Mammary epithelial cell (primary cell): ENCODE measurements at places on chromosomes 5 and 9.

GRCh38 chr9:83070261-83070660, 7.3 kb upstream of the RASEF start:
- peak; percentile 66 for DNase-seq

- DNase-seq = no peak
These were observed 42.8 kb downstream of the SIL1 start for GRCh38 chr5:139155333-139155732.

DNA sequence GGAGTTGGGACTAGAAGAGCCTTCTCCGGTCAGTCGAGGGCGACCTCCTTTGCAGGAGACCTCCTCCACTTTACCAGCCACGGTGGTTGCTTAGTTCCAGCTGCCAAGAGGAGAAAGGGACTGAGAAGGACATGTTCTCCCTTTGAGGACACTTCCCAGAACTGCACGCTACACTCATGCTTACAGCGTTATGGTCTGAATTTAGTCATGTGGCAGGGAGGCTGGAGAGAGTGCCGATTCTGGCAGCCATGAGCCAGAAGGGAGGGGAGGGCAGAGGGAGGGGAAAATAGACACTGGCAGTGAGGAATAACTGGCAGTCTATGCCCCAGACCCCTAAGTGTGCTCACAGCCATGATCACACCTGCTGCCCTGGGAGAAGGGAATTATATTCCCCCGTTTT, 47.8 kb downstream of the TSPAN17 start:
- no peak for DNase-seq

DNA sequence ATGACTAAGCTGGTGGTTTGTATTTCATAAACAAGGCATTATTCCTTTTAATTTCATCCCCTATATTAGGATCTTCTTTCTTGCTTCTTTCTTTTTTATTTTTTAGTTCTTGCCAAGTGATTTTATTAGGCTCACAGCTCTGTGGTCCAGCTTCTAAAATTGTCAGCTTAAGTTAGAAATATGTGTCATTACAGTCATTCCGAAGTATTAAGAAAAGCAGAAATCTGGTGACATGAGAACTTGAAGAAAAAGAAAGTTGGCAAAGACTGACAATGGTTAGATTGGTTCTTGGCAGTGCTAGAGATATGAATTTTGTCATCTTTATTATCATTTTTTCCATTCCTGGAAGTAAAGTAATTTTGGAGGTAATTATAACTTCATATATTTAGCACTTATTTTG, 166.5 kb upstream of the PRR16 start:
- DNase-seq = no peak

- no peak for DNase-seq
These were observed 48.8 kb downstream of the SH3GL2 start for GRCh38 chr9:17627641-17628040.

- DNase-seq = no peak
These were observed 1729.7 kb upstream of the WWC1 start for GRCh38 chr5:166561759-166562158.

GRCh38 chr5:109961751-109962150, 272.0 kb downstream of the MAN2A1 start:
- DNase-seq = no peak

GRCh38 chr9:35962126-35962906, 4.4 kb upstream of the OR2S2 start:
- no peak for DNase-seq

DNA sequence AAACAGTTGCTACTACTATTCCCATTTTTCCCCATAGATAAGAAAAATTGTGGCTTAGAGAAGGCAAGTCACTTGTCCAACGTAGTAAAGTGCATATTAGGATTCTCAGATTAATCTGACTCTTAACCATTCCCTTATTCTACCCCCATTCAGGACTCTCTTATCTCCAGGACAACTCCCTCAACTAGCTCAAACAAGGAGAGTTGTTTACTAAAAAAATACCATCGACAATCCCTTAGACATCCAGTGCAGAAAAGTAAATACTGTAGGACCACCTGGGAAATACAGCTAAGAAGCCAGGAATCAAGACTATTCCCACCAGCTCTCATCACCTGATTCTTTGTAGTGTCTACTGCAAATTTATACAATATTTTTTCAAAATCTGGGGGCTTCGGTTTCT, 9.4 kb upstream of the GRAMD2B start:
- no peak for DNase-seq

DNA sequence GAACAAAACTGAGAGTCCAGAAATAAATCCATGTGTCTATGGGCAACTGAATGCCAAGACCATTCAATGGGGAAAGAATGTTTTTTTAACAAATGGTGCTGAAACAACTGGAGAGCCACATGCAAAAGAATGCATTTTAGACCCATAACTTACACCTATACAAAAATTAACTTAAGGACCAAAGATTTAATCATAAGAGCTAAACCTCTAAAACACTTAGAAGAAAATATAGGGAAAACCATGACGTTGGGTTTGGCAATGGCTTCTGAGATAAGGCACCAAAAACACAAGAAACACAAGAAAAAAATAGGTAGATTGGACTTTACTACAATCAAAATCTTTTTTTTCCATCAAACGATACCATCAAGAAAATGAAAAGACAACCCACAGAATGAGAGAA, 48.4 kb upstream of the ANKRD33B start:
- no peak for DNase-seq

DNA sequence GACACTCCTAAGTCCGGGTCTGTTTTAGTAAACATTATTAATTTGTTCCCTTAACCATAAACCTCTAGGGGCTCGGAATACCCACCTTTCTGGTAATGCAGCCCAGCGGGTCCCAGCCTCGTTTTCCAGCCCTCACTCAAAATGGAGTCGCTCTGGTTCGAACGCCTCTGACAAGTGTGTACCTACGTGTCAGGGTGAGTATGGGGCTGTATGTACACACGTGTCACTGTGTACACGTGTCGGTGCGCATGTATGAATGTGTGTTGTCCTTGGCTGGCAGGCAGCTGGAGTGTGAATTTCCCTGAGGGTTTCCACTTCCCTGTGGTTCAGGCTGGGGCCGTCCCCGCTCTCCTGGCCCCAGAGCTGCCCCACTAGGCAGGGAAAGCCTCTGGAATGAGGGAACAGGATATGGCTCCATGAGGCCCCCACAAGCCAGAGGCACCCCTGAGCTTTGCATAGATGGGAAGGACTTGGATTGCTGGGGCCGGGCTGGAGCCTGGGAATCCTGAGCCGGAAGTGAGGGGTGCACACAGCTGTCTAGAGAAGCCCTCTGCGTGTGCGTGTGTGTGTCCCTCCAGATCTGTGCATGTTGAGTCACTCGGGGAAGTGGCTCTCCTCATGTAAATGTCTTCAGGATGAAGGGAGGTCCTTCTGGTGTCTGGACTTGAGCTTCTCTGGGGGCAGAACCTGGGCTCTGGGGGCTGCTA, 160.8 kb upstream of the IER5L start:
- DNase-seq = no peak

DNA sequence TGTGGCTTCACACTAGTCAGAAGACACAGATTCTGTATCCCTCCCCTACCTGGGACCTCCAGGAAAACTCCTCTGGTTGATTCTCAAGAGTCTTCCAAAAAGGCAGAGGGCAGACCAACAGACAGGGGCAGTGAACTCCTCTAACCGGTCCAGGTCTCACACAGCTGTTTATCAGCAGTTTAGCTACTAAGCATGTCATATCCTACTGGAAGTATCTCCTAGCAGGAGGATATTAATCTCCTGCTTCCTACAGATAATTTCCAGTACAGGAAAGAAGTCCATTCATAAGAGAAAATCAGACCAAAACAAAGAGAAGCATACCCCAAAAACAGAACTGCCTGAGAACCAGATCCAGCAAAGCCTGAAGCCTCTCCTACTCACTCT, 64.3 kb downstream of the DTWD2 start:
- no peak for DNase-seq

DNA sequence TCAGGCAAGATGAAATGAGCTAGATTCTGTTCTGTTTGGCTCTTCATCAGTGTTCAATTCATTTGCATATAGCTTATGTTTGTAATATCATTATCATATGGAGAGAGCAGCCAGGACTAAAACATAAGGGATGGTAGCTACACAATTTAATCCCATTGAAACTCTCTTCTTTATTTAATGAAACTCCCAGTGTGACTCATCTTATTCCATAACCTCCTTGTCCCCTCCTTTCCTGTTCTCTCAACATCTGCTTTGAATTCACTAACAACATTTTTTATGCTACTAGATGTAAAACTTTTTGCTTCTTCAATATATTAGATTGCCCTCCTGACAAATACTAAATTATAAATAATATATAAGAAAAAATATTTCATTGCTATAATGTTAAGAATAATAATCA, 1823.4 kb downstream of the MAT2B start:
- peak; percentile 46 for DNase-seq

GRCh38 chr9:17810728-17811571, 232.1 kb downstream of the SH3GL2 start:
- DNase-seq = peak; percentile 28

- DNase-seq = no peak
These were observed 65.7 kb downstream of the ADAMTS2 start for GRCh38 chr5:179279347-179280094.

- DNase-seq = no peak
These were observed 284.4 kb upstream of the RFX3 start for GRCh38 chr9:3810231-3810630.

DNA sequence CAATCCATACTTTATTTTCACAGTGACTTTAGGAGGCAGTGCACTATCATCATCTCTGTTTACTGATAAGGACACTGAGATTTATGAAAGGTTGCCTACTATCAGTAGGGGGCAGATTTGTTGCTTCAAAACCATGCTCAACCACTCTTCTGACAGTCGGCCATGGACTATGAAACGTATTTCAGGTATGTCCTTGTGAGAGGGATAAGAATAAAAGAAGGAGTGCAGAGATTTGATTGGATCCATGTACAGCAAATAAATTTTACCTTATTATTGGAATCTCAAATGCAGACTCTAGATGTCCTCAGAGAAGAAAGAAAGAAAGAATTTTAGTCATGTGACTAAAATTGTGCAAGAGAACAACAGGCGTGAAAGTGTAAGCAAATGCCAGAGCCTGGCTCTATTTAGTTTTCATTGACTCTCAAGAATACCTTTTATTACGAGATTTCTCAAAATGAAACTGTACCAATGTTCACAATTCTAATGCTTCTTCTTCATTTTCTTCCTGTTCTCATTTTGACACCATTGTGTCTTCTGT, 296.6 kb upstream of the RASA1 start:
- DNase-seq = peak; percentile 3

- no peak for DNase-seq
These were observed 7.6 kb downstream of the MLLT3 start for GRCh38 chr9:20614602-20615216.

- DNase-seq = no peak
These were observed 45.7 kb upstream of the ADRB2 start for GRCh38 chr5:148780711-148781110.

DNA sequence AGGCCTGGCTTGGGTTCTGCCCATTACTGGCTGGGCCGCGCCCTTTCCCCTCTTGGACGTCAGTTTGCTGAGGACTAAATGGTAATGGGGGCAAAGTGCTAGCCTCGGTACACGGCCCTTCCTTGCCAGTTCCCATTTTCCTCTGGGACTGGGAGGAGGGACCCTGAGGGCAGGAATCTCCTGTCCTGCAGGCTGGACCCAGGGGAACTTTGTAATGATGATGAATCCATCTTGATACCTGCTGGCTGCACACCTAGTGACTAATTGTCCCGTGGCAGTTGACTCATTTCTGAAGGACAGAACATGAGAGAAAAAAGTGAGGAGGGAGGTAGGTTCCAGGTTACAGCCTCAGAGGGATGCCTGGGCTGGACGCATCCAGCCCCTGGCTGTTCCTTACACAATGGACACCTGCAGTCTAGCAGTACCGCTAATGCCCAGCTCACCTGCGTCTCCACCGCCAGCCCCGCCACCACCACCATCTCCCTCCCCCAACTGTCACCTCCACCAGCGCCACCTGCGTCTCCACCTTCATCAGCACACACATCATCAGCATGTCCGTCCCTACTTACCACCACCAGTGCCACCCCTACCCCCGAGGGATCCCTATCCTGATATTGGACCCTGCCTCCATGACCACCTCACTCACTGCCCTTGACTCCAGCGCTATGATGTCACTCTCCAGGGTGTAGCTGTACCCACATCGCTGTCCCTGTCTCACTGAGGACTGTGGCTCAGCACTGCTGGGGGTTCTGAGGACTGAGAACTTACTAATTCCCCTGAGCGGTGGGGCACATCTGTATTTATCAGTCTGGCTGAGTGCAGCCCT, 4.3 kb downstream of the CDHR2 start:
- peak; percentile 98 for DNase-seq

GRCh38 chr5:153130296-153130695, 360.2 kb upstream of the GRIA1 start:
- no peak for DNase-seq

DNA sequence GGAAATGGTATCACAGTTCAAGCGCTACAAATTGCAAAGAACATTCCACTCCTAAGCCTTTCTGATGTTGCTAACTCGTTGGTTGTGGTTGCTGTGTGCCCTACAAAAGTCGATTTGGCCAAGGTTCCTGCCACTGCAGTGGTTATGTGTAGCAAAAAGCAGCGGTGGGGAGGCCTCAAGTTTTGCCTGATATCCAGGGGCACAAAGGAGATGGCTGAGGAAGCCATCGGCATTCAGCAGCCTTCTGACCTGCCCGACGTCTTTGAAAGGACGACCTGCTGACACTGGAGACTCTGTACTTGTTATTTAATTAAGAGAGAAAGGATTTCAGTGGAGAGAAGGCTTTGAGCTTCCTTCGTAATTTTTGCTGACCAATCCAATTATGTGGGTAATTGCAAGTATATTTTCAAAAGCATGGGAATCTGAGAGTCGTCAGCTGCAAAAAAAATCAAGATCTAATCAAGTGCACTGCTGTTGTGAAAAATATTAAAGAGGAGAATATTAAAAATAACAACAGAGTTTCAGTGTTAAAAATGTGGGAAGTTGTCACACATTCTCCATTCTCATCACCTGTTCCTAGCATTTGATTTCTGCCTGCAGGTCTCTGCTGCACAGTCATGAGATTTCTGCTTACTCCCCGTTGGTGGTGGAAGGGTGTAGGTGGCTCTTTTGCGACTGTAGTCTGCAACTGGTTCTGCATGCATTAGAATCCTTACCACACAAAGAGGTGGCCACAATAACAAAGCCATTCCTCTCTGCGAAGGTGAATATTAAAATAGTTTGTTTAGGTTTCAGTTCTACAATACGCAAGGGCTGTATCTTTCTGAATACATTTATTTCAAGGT, 319.2 kb downstream of the IRX2 start:
- no peak for DNase-seq
